T-helper 1 cell (primary cell): ENCODE measurements at places on chromosomes 3 and 15.
A peak's percentile ranks its signal among the peaks of the same experiment; 100 is the strongest.

GRCh38 chr15:27936164-27936563 is 163.0 kb downstream of the OCA2 start:
- DNase-seq, result no peak

- DNase-seq, result no peak
Observed at GRCh38 chr15:81516461-81516860, 142.4 kb upstream of the TMC3 start.

- no peak for DNase-seq
Observed at GRCh38 chr3:88321363-88322050, 171.7 kb downstream of the C3orf38 start.

DNA sequence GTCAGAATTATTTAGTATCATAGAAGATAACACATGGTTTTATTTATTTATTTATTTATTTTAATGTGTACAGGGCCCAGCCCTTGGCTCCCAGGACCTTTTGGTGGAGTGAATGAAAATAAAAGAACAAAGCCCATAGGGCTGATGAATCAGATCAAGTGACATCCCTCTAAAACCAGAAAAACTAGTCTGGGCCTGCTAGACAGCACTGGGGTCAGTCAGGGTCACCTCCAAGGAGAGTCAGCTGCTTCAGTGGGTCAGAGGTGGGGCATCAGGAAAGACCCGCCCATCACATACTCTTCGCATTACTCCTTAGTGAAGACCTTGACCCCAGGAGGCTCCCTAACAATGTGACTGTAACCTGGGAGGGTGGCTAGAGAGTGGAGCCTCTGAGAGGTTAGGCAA is 12.8 kb downstream of the PPCDC start:
- DNase-seq, result no peak

DNA sequence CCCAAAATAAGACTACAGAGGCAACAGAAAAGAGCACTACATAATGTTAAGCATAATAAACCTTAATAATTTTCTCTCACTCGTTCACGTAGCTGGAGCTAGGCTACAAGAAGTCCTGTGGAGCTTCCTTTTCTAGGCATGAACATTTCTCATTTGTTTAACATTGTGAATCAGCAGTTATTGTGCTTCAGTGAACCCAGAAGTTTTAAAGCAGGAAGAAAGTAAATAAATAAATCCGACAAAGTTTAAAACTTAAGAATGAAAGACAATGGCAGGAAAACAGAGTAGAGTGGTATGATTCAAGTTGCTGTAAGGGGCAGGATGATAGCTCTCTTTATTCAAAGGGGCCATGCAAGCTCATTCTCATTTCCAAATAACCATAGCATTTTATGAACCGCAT is 191.8 kb downstream of the LSAMP start:
- no peak for DNase-seq

- DNase-seq, result no peak
Observed at GRCh38 chr3:102074946-102075345, 225.6 kb downstream of the NFKBIZ start.

- no peak for DNase-seq
Observed at GRCh38 chr15:94453227-94453988, 222.0 kb downstream of the MCTP2 start.

GRCh38 chr3:5035692-5036391 is 56.6 kb downstream of the BHLHE40 start:
- no peak for DNase-seq

- DNase-seq, result no peak
Observed at GRCh38 chr15:25465835-25466234, 27.0 kb upstream of the UBE3A start.

DNA sequence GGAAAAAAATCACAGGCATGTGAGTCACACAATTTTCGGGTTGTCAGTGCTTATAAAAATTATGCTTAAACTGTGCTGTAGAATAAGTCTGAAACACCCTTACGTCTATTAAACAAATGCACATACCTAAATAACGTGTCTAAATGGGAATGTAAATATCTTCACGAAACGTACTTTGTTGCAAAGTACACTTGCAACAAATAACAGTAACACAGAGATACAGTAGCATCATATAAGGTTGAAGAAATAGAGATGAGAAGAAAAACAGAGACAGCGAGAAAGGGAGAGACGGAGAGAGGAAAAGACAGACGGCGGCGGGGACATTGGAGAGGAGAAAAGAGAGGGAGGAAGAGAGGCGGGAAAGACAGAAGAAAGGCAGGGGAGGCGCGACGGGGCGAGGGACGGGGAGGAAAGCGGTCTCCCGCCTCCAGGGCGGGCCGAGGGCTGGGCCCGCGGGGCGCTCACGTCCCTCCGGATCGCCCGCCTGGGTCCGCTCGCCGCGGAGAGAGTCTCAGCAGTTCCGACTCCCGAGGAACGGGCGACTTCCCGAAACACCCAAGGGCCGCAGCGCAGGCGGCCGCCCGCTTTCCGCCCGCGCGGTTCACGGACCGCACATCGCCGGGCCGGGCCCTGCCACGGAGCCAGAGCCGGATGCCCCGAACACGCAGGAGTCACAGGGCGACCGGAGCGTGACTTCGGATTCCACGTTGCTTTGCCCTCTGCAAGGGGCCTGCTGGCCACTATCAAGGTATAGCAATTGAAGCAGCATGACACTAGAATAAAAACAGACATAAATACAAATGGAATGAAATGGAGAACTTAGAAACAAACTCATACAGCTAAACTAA is 153.4 kb downstream of the LMLN start:
- no peak for DNase-seq

GRCh38 chr3:135440233-135440632 is 525.3 kb upstream of the PPP2R3A start:
- DNase-seq, result no peak

DNA sequence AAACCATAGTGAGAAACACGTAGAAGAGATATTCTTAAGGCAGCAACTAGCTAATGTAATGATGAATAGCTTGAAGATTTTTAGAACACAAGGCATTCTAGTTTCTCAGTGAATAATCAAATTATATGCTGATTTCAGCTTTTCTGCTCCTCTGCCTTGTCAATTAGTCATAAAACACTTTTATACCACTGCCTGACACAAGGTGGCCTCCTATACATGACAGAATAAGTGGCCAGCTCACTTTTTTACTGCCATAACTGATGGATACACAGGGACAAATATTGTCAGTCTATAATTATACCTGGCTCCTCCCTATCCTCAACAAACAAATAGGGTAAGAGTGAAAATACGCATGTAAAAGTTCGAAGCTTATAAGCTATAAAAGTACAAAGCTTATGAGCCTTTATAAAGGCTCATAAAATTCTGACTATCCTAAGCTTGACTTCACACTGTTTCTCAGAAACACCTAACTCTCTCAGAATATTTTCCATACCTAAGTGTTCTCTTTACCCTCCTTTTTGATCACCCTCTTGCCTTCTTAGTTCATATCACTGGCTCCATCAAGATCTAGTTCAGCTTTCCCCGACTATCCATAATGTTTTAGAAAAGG is 81.6 kb downstream of the HERC1 start:
- no peak for DNase-seq

- DNase-seq, result no peak
Observed at GRCh38 chr3:195892105-195893043, 16.0 kb downstream of the TNK2 start.

DNA sequence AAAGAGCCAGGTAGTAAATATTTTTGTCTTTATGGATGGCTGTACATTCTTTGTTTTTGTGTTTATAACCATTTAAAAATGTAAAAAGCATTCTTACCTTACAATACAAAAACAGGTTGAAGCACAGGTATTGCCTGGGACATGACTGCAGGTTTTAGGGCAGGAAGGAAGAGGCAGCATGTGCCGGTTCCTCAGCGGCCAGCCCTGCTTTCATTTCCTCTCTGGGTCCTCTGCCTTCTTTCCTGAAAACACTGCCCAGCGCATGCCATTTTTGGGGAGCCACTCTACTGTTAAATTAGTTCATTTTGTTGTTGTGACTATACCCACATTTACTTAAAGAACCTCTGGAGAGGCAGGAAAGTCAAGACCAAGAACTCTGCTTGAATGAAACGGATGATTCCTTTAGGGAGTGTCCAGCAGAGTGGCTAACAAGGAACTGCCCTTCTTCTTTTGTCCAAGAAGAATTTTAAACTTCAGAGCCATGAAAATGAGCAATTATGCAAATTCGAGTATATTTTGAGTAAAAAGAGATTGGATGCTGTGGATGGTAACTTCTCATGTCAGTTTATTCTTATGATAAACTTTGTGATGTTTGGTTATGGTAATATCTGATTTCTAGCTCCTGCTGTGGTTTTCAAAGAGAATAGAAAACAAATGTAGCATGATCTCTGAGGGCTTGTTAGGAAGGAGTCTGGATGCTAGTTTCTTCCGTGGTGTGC is 52.7 kb downstream of the SACM1L start:
- no peak for DNase-seq

DNA sequence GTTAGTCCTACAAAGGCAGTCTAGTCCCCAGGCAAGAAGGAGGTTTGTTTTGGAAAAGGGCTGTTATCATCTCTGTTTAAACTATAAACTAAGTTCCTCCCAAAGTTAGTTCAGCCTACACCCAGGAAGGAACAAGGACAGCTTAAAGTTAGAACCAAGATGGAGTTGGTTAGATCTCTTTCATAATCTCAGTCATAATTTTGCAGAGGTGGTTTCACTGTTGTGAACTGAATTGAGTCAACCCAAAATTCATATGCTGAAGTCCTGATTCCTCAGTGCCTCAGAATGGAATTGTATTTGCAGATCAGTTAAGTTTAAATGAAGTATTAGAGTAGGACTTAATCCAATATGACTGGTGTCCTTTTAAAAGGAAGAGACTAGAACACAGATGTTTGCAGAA is 101.0 kb upstream of the C3orf80 start:
- DNase-seq, result no peak

- DNase-seq, result no peak
Observed at GRCh38 chr3:50150863-50151686, 4.0 kb upstream of the SEMA3F start.

GRCh38 chr15:68100194-68100593 is 46.1 kb downstream of the PIAS1 start:
- no peak for DNase-seq

- peak; percentile 5 for DNase-seq
Observed at GRCh38 chr3:109803274-109803673, 465.9 kb upstream of the DPPA4 start.

DNA sequence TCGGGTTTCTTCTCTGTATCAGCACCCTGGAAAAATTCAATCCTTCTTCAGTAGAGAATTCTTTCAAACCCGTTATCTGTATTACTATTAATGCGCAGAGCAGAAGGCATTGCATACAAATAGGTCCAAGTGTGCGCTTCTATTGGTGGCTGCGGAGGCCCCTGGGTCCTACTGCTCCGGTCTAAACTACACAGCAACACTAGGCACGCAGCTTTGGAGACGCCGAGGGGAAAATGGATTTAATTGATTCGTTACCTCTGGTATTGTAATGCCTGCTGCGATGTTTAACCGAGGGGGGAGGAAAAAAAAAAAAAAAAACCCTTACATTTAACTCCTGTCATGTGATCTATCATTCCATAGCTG is at the start of gene ROBO1:
Gene ROBO1, minus strand, starts transcription at position 94 of the 363 bp plus-strand sequence.
- DNase-seq, result no peak

DNA sequence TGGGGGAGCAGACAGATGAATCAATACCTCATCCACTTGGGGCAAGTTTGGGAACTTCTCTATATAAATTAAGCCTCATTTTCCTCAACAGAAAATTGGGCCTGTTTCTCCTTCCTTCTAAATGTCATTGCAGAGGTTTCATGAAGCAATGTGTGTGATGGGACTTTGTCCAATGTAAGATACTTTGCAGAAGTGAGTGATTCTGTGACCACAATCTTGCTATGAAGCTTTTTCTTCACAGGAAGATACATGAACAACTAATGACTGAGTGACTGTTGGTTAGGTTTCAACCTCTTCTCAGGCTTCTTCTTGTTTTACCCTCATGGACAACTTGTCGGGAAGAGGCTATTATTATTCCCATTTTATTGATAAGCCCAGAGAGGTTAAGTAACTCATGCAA is 11.0 kb downstream of the TMEM45A start:
- no peak for DNase-seq

DNA sequence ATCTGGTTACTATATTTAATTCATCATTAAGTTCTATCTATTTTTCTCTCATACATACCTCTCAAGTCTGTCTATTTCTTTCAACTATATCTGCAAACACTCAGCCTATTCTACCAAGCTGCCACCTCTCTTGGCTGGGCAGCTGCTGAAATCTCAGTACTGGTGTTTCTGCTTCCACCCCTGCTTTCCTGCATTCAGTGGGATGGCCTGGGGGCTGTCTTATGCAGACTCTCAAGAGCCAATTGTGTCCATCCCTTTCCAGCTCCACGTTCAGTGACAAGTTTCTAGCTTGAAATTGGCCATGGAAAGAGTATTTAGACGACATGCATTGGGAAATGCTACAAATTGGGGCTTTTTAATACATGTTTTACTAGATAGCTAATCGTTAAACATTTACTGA is 378.4 kb upstream of the DPPA4 start:
- DNase-seq, result no peak

DNA sequence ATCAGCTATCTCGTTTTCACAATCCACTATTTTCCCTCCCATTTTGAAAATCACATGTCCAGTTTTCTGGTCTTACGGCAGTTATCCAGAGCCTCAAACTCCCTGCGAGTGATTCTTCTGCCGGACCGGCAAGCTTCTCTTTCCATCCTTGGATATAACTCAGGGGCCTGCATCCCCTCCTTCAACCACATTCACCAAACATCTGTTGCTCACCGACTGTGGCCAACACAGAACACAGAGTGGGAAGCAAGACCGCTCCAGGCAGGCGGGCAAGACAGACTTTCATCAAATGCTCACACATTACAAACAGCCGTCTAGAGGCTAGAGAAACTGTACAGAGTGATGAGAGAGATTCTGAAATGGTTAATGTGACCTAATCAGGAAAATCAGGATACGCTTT is 7.6 kb upstream of the SLC12A8 start:
- no peak for DNase-seq

DNA sequence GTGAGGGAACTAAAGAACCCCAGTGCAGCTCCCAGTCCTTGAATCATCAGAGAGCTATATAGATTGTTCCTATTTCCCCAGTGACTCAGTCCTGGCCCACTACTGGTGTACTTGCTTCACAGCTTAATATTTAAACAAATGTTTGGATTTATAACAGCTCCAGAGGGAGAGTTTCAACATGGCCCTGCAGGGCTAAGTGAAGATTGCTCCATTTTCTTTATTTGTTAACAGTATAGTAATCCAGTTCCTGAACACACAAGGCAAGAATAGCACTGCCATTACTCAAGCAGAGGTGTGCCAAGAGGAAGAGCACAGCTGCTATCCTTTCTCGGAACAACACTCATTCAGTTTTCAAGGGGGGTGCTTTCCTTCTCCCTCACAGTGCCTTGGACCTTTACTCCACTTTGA is 6.5 kb downstream of the SQOR start:
- DNase-seq, result no peak

DNA sequence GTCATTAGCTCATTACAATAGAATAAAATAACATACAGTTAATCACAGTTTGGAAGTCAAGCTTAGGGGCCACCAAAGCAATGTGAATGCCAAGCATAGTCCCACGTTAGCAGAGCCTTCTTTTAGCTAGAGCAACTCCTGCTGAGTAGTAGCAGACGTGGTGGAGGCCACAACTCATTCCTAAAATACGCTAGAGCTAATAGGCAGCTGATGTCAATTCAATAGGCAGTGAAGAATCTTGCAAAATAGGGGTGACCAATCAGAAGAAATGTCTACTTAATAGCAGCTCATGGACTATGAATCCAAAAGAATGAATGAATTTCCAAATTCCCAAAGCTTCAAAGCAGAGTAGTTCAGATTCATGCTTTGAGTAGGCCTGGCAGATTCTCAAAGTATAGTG is 292.9 kb upstream of the RORA start:
- DNase-seq, result no peak
